ENCODE measurements at places on chromosomes 11 and 22.

- no peak for DNase-seq
Measured at GRCh38 chr11:116686866-116687265, 85.9 kb downstream of the BUD13 start.

- no peak for DNase-seq
Measured at GRCh38 chr11:32821517-32821916, 8.2 kb upstream of the PRRG4 start.

GRCh38 chr22:46064966-46065666 lies 85.2 kb upstream of the PPARA start:
- DNase-seq = no peak

DNA sequence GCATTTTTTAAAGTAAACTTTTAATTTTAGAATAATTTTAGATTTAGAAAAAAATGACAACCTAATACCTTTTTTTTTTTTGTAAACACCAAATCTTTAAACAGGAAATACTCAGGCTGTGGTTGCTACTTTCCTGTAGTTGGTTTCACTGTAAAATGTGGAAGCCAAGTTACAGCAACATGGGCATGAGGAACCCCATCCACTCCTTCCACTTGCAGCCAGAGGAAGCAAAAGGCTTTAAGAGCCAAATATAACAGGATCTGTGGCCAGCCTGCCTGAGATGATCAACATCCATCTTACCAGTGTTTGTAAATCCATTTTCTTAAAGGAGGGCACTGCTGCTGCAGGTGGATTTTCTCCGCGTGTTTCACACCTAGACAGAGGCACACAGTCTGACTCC lies 66.2 kb downstream of the TNRC6B start:
- no peak for DNase-seq

- DNase-seq = peak; percentile 64
Measured at GRCh38 chr11:120532832-120533196, 21.3 kb downstream of the GRIK4 start.

DNA sequence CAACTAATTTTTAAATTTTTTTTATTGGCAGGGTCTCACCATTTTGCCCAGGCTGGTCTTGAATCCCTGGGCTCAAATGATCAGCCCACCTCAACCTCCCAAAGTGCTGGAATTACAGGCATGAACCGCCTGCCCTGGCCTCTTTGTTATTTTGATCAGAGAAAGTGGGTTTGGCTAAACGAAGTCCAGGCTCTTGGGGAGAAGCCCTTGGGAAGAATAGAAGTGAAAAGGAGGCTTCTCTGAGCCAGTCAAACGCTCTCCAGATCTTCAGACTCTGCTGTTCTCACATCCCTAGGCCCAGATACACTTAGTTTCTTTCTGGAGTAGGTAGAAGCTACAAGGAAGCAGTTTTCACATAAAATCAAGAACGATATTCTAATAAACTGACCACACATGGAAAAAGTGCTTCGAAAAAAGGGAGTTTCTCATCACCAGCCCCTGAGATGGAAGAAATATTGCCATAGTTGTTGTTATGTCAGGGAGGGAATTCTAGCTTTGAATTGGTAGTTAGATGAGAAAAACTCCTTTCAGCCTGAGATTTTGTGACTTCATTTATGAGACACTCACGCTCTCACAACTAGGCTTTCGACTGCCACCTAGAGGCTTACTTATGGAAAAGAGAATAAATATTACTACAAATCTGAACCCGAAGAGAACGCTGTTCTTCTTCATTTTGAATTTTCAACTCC lies 41.7 kb upstream of the AQP11 start:
- DNase-seq = peak; percentile 69
